Muscle of arm (tissue), 14 donors: ENCODE measurements at places on chromosomes 4 and X.

DNA sequence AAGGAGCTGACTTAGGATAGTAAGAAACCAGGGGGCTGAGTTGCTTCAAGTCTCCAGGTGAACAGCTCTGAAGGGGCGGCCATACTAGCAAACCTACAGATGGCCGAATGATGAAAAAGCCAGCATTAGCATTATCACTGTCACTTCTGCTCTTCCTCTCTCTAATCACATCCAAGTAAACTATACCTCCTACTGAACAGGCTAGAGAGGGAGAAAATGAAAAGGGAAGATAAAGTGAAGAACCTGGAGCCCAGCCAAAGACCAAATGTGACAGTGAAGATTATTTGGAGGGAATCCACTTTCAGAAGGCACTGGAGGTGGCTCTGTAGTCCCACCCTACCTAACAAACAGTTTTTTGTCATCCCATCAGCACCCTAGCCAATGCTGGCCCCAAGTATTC, 50.4 kb upstream of the PRPS1 start:
- DNase-seq: no peak

DNA sequence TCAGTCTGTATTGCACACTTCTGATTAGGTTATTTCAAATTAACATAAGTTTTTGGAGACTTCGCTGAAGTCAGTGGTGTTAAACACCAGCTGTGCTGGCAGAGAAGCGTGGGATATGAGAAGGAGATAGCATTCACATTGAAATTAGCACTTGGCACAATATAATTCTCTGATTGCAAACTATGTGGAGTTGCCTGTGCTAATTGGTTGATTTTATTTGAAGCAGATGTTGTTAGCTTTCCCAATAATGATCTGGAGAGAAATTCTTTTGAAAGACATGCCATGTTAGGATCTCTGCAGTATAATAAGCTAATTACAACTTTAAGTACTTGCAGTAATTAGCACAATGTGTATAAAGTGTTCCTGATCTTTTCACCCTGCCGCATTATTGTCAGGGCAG, 367.4 kb upstream of the ARX start:
- DNase-seq: no peak

GRCh38 chr4:72432282-72432681, 136.7 kb downstream of the ADAMTS3 start:
- DNase-seq: no peak

DNA sequence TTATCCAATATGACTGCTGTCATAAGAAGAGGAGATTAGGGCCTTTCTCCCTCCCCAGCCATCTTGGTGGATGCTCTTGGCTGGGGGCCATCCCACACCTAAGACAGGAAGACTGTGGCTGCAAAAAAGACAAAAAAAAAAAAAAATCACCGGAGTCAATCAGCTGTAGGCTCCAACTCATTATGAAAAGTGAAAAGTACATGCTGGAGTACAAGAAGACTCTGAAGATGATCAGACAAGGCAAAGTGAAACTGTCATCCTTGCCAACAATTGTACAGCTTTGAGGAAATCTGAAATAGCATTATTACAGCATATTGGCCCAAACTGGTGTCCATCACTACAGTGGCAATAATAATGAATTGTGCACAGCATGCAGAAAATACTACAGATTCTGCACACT, 5.2 kb downstream of the EGFL6 start:
- no peak for DNase-seq

DNA sequence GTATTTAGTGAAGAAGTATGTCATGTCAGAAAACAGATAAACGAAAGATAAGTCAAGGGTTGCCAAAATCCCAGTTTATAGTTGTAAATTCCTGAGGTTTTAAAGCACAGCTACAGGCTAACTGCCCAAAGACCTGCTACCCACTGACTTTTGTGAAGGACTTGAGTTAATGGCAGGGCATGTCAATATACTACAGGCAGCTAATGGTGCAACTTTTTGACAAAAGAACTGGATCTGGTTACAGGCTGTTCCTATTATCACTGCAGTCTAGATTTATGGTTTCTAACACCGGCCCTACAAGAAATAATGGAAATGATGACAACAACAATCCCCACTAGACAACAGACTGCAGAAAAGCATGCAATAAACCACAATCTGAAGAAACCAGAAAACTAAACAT, 6.4 kb downstream of the SCML2 start:
- DNase-seq: no peak

- DNase-seq: no peak
Measured at GRCh38 chr4:77773101-77773500, 46.1 kb downstream of the CNOT6L start.

- DNase-seq: no peak
Measured at GRCh38 chr4:21451032-21451431, 497.5 kb downstream of the KCNIP4 start.

- DNase-seq: no peak
Measured at GRCh38 chr4:39587881-39588280, 50.8 kb downstream of the SMIM14 start.

- DNase-seq: no peak
Measured at GRCh38 chr4:171203425-171203824, 609.8 kb upstream of the GALNTL6 start.

GRCh38 chr4:1763550-1764080, 29.5 kb upstream of the FGFR3 start:
- peak; percentile 41 for DNase-seq

DNA sequence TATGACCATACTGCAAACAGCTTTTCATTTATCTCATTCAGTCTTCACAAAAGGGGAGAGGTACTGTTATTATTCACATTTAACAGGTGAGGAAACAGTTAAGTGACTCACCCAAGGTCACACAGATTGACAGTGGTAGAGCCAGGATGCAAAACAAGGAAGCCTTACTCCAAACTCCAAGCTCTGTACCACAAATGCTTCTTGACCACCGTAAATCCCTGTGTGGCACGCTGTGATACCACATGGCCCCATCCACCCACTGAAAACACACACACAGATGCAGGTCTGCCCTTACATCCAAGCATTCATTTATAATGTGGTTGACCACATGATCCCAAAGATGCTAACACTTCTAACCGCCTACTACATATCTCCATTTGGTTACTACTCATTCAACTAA, 129.5 kb downstream of the TSPAN5 start:
- no peak for DNase-seq

GRCh38 chr4:161403781-161404180, 760.0 kb downstream of the FSTL5 start:
- DNase-seq: no peak

DNA sequence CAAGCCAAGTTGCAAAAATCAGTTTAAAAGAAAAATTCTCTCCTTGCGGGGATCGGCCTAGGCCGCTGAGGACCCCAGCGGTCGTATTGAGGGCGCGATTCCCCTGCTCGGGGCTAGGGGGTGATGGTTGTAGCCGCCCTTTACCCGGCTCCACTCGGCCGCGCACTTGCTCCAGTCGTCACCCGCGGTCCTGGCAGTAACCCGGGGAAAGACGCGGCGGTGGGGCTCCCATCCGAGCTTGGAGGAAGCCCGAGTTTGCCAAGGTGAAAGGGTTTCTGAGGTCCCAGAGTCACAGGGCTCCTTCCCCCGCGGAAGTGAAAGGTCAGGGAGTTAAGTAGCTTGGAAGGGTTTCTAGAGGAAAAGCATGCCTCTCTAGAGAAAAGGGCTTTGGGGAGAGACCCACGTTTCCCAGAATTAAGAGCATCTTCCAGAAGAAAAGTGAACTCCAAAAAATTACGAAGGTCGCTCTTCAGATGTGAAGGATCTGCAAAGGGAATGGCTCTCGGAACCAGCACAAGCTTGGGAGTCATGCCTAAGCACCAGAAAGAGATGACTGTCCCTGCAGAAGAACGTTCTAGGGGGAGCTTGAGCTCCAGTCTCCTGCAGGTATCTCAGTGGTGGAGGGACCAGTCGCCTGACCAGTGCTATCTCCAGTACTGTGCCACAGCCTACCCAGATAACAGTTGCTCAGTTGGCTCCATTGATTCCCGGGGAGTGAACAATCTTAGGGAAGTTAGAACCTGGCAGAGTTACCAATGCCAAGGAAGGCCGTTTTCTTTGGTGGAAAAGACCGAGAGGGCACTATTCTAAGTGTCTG, 875 bp downstream of the LAP3 start:
- no peak for DNase-seq

- DNase-seq: no peak
Measured at GRCh38 chr4:173270312-173271027, 63.7 kb downstream of the HMGB2 start.
